Activated T-helper 1 cell treated with anti-CD3 and anti-CD28 coated beads, Interleukin-12 subunit alpha, Interleukin-12 subunit beta, Interleukin-2, Interleukin-4 antibody, amounts not matched to agents 30 ng/mL and 10 ng/mL and 1 ng/mL, durations not matched to agents 14 hours and 24 hours and 36 hours (primary cell): ENCODE measurements at places on chromosomes 3 and 15.

DNA sequence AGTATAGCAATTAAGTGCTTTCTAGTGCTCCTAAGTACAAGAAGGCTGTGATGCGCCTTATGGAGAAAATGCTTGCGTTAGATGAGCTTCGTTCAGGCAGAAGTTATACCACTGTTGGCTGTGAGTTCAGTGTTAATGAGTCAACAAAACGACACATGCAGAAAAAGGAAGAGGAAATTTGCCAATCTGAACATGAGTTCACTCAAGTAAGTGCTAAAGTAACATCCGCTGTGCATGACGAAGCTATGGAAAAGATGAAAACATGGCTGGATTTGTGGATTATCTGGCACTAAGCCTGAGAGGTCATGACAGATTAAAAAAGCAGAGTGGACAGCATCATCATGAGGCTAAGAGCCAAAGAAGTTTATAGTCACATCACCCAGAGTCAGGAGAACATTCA lies 36.9 kb downstream of the SH3BP5 start:
- no peak for DNase-seq

GRCh38 chr3:189529889-189530471 lies 101.2 kb upstream of the TP63 start:
- no peak for DNase-seq

- no peak for DNase-seq
These were observed 49.9 kb upstream of the LPP start for GRCh38 chr3:188104050-188104449.

GRCh38 chr3:169818316-169818715 lies 5.6 kb upstream of the LRRC34 start:
- no peak for DNase-seq

GRCh38 chr15:62785881-62786828 lies 256.4 kb upstream of the TPM1 start:
- no peak for DNase-seq

- no peak for DNase-seq
These were observed 228.4 kb downstream of the ITPR1 start for GRCh38 chr3:4721511-4721911.

DNA sequence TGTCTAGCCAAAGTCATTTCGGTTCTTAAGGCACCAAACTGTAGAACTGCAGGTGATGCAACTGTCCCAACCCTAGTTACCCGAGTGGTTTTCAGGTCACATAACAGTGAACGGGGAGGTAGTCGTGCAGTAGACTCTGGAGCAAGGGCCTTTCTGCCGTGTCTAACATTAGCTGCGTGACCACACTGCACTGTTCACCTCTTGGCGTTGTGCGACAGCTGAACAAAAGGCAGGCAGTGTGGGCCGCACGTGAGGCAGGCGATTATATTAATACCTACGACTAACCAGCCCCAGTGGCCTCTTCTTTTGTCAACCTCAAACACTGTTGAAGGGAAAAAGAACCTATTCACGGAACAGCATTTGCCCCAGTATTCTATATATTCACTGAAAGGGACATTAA lies 2.8 kb downstream of the LRRN1 start:
- DNase-seq = no peak

GRCh38 chr15:78875107-78875914 lies 2.6 kb downstream of the MORF4L1 start:
- DNase-seq = no peak

DNA sequence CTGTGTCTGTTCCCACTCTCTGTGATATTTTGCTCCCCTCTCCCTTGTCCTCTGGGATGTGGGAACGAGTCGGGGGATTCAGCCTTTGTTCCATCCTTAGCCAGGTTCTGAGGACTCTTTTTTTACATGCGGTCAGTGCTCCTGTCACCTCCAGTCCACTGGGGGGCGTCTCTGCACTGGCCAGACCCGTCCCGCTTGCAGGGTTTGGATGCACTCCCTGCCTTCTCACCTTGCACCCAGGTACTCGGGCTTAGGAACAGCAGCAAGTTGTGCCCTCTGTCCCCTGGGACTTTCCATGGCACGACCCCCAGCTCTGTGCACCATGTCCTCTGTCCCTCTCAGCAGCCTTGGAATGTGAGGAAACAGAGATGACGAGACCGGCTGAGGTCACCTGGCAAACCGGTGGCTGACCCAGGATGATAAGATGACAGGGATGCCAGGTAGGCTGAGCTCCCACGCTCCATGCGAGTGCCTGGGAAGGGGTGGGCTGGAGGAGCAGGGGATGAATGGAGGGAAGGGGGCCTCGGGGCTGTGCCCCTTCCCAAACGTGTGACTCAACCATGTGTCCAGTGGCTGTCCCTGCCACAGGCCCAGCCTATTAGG lies 27.3 kb upstream of the FGD5 start:
- peak; percentile 40 for DNase-seq

DNA sequence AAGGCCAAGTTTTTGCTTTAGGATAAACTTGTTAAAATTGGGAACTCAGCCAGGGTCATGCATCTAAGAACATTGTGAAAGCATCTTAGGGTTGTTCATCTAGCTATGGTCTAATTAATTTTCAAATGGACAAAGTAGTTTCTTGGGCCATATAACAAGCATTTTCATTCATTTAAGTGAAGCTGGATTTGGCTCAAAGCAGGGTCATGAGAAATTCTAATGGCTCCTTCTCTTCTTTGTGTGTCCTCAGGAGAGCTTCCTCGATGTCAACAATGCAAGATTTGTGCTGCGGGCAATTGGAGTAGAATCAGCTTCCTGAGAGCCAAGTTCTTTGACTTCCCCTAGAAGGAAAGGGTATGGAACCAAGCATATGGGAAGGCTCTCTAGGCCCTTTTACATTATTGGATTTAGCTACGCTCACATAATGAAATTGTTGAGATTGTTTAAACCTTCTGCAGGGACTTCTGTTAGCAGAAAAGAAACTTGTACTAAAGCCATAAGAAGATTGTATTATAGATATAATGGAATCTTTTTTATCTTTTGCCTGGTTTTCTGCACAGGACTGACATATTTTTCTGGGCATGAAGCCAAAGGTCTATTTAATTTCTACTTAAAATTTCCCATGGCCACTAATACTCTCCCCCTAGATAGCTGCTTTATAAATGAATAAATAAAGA lies 1.8 kb upstream of the SAMMSON start:
- DNase-seq = no peak

DNA sequence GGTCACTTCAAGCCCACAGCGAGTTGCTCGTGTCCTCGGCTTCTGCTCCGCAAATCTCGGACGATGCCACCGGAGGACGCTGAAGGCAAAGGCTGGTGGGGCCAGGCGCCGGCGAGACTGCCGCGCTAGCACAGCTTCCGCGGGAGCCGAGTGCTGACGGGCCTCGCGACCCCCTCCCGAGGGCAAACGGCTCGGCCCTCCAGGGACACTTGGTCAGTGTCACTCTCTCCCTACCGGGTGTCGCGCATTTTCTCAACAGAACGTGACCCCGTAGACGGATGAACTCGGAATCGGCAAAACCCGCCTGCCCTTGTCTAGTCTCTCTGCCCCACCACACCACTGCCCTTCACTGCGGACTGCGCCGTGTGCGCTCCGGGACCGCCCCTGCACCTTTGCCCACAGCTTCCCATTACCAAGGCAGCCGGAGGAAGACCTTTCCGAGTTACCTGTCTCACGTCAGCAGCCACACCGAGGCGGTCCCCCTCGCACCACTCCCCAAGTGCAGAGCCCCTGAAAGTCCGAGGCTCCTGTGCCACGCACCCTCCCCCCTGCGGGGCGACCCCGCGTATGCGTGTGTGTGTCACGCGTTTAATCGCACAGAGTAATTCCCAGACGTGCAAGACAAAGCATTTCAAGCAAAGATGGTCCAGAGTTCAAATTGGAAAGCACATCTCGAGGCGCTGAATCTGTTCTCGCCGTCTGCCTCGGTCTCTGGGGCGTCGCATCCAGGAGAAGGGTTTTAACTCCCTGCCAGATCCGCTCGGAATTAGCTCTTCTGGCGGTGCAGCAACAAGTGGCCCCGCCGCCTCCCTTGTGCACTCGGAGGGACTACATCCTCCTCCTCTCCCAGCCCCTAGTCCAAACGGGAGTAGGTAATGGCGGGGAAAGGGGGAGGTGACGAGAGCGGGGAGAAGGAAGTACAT lies 245.0 kb upstream of the TOPAZ1 start:
- no peak for DNase-seq

DNA sequence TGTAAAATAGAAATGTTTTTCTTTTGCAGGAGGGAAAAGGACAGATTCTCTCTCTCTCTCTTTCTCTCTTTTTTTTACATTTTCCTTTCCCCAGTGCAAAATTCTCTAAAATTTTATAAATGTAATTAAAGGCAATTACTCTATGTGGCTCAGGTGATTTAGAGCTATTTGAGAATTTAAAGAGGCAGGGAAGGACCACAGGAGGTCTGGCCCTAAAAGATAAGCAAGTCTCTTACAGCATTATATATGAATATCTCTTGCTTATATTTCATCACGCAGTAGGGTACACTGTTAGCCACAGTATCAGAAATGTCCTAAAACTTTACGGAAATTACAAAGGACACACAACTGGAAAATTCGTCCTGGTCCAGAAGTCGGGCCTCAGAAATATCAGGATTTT lies 70.5 kb upstream of the PPIB start:
- DNase-seq = no peak

- DNase-seq = no peak
These were observed 7.9 kb downstream of the RPL14 start for GRCh38 chr3:40465111-40465407.

GRCh38 chr3:31043184-31043819 lies 148.8 kb upstream of the GADL1 start:
- DNase-seq = no peak

DNA sequence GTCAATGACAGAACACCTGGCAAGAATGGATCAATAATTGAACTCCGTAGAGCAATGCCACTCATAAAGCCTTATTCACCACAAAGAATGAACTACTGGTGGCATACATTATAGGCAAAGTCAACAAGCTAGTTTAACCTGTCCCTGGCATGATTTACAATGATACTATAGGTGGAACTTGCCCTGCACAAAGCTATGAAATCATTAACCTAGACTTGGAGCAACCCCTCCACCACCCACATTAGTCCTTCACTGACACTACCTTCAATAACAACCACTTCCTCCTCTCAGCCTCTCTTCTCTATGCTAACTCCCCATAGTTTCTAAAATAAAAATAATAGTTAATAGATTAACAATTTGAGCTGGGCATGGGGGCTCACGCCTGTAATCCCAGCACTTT lies 54.4 kb downstream of the ACAP2 start:
- DNase-seq = no peak

- no peak for DNase-seq
These were observed 25.0 kb downstream of the SEC61A1 start for GRCh38 chr3:128077202-128077624.

DNA sequence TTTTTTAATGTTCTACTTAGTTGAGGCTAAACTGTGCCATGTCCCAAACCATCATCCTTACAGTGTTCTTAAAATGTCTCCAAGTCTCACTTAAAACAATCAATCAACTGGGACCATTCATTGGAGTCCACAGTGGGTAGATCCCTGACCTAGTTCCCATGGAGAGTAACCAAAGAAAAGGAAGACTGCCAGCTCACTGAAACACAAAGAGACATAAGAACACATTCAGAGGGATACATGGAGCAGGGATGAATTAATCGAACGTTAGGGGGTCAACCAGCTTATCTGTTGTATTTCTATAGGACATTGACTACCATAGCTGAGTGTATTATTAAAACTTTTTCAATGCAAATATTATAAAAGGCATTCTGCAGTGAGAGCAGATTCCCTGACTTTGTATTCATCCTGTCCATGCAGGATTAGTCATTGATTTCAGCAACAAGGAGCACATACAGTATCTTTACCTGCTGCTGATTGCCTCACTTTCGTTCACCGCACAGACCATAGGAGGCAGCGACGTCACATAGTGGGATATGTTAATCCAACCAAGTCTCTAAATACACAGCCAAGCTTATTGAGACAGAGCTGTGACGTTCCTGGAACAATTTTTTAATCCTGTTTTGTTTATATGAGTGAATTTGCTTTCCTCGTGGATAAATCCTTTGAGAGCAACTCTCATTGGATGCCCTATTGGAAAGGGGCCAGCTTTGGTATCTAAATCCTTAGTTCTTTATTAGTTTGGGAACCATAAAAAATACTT lies 364.9 kb upstream of the RBMS3 start:
- no peak for DNase-seq

DNA sequence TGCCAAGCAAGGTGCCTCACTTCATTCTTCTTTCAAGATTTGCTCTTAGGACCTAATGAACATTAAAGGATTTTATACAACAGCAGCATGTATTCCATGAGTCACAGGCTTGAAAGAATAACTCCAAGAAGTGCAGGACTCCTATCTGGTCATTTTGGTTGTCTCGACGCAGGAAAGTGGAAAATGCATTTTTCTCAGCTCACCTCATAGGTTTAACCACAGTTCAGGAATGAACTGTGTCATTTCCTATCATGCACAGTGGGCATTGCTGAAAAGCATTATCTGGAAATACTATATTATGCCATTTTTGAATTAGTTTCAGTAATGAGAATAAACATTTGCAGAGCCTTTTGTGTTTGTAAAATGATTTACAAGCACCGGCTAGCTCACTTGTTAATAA lies 98.7 kb upstream of the BFSP2 start:
- DNase-seq = no peak

DNA sequence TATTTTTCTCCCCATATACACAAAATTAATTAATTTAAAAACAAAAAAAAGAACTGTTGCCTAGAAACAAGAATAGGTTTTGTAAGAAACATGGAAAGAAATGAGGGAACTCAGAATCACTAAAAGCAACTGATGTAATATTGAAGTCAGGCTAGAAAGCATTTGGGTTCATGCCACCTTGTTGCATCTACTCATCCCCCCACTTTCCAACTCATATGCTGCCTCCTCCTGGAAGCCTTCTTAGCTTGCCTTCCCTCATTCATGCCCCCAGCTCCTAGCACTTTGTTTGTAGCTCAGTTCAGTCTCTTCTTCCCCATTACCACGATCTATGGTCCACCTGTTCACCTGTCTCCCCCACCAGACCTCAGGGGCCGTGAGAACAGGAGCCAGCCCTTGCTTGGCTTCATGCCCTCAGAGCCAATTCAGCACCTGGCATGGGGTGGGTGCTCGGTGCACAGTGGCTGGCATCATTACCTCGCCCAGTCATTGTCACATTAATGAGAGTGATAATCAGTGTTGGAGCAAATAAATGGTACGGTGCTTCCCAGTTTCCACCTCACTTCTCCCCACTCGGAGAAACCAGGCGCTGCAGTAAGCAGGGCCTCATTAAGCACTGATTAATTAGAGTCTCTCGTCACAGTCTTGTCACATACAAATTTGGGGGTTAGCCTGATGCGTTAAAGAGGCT lies 62.4 kb upstream of the SLC6A1 start:
- DNase-seq = no peak

- no peak for DNase-seq
These were observed 19.7 kb downstream of the SSR3 start for GRCh38 chr3:156535162-156535627.

GRCh38 chr15:86744198-86744780 lies 664.6 kb downstream of the AGBL1 start:
- no peak for DNase-seq

- no peak for DNase-seq
These were observed 39.5 kb upstream of the DGKG start for GRCh38 chr3:186401556-186401955.

GRCh38 chr15:63040509-63040908 lies 2.0 kb upstream of the TPM1 start:
- no peak for DNase-seq
